ENCODE measurements at places on chromosomes 5 and 9.

DNA sequence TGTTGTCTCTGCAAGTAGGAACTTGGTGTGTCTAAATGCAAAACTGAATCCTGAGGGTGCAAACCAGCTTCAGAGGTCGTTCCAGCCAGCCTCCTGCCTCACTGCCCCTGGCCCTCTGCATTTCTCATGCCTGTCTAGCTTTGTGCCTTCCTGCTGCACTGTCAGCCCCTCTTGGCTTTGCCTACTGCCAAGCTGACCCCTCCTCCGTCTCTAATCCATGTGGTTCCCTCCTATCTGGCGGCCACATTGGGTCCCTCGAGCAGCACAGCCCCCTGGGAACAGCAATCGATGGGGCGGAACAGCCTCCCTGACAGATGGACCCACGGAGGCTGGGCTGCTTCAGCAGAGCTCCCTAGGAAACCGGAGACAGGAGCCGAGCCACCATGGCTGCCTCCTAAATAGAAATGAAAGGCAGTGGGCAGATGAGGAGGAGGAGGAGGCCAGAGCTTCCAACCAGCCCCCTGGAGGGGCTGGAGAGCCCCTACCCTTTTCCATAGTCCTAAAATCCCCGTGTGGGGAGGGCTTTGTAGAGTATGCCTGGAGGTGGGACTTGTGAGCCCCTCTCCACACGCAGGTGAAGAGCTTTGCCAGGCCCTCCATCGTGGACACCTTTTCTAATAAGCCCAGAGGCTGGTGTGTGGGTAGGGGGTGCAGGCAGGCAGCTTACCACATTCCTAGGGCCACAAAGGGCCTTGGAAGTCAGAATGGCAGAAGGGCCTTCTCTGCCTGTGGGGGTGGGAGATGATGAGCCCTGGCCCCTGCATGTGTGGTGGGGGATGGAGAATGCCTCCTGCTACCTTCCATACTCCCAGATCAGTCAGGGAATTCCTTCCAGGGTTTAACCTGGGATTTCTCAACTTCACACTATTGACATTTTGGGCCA is 9.2 kb upstream of the CXXC5 start:
- peak; percentile 53 for DNase-seq

DNA sequence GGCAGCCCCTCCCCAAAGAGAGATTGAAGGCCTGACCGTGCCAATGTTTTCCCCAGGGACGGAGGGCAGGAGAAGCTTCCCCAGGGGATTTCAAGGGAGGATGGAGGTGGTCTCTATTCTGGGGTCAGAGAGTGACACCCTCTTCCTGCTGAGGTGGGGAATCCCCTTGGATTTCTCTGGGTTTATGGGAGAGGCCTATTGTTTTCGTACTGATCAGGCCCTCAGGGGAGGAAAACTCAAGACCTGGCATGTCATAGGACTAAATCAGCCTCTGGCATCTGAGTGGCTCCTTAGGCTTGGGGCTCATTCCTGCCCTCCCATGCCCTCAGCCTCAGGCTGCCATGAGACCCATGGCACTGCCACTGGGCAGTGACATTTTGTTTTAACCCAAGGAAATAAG is 44.6 kb downstream of the IRF1 start:
- no peak for DNase-seq

- DNase-seq, result no peak
Observed at GRCh38 chr9:74066605-74067004, 430.5 kb upstream of the RORB start.

GRCh38 chr5:179313849-179314521 is 31.3 kb downstream of the ADAMTS2 start:
- DNase-seq, result no peak

- DNase-seq, result no peak
Observed at GRCh38 chr5:56981548-56982315, 29.8 kb upstream of the MIER3 start.

GRCh38 chr5:163350083-163350482 is 87.3 kb upstream of the CCNG1 start:
- no peak for DNase-seq

GRCh38 chr5:172325452-172325851 is 41.9 kb upstream of the UBTD2 start:
- DNase-seq, result no peak

- DNase-seq, result no peak
Observed at GRCh38 chr5:96004087-96004486, 42.4 kb upstream of the ELL2 start.

DNA sequence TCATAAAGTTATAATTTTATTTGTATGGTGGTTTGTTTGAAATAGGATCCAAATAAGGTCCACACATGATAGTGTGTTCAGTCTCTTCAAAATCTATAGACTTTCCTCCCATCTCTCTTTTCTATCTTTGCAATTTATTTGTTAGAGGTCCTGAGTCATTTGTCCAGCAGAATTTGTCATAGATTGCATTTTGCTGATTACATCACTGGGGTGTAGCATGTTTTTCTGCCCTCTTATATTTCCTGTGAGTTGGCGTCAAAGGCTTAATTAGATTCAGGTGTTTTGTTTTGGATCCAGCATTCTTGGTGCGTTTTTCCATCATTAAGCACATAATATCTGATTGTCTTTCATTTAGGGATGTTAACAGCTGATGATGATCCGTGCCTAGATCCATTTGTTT is 15.0 kb downstream of the CYFIP2 start:
- DNase-seq, result no peak

GRCh38 chr9:122097679-122098315 is 4.7 kb upstream of the TTLL11 start:
- no peak for DNase-seq

- DNase-seq, result peak; percentile 10
Observed at GRCh38 chr5:39025456-39025855, 48.7 kb downstream of the RICTOR start.

DNA sequence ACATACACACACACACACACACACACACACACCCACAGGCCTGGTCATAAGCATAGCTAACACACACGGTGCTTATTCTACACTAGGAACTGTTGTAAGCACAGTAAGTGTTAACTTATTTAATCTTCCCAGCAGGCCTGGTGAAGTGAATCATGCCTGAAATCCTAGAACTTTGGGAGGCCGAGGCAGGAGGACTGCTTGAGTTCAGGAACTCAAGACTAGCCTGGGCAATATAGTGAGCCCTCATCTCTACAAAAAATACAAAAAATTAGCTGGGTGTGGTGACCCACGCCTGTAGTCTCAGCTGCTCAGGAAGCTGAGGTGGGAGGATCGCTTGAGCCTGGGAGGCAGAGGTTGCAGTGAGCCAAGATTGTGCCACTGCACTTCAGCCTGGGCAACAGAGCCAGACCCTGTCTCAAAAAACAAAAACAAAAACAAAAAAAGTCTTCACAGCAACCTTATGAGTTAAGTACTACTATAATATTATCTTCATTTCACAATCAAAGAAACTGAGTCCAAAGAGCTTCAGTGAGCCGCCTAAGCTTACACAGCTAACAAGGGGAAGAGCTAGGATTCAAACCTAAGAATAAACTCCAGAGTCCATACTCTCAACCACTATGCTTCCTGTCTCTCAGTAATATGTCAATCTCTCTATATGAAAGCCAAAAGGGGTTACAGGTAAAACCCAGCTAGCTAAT is 2.3 kb downstream of the MEGF9 start:
- DNase-seq, result no peak

- DNase-seq, result no peak
Observed at GRCh38 chr5:124888622-124889485, 142.4 kb upstream of the ZNF608 start.

DNA sequence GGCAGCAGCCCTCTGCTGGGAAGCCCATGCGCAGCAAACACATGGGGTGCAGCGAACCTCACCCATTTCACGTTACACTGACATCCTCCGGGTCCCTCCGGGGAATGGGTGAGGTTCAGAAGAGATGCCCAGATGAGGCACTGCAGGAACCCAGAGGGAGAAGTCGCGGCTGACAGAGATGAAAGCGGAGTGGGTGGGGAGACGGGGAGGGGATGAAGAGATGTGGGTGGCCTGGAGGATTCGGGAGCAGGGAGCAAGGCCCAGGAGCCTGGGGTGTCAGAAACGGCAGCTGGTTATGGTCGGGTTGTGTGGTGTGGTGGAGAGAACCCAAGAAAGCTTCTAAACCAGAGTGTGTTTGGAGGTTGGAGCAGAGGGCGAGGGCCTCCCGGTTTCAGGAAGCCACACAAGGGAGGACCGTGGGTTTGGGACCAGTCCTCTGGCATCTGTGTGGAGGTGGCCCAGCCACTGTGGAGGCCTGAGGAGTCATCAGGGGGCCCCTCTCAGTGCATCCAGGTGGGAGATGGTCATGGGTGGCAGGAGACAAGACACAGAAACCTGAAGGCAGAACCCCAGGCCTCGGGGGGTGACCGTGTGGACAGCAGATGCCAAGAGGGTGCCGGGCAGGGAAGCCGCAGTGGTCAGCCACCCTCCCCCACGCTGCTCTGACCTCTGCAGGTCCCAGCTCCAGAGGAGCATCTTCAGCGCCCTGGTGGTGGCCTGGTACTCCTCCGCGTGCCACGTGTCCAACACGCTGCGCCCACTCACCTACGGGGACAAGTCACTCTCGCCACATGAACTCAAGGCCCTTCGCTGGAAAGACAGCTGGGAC is 8.6 kb downstream of the UCK1 start:
- DNase-seq, result no peak

GRCh38 chr5:107235167-107235566 is 435.6 kb downstream of the EFNA5 start:
- DNase-seq, result no peak

GRCh38 chr5:131810510-131811249 is 13.9 kb upstream of the FNIP1 start:
- DNase-seq, result peak; percentile 13

- DNase-seq, result peak; percentile 94
Observed at GRCh38 chr5:132420706-132421272, 51.3 kb downstream of the SLC22A5 start.

- DNase-seq, result no peak
Observed at GRCh38 chr5:77846422-77847128, 70.4 kb upstream of the TBCA start.

DNA sequence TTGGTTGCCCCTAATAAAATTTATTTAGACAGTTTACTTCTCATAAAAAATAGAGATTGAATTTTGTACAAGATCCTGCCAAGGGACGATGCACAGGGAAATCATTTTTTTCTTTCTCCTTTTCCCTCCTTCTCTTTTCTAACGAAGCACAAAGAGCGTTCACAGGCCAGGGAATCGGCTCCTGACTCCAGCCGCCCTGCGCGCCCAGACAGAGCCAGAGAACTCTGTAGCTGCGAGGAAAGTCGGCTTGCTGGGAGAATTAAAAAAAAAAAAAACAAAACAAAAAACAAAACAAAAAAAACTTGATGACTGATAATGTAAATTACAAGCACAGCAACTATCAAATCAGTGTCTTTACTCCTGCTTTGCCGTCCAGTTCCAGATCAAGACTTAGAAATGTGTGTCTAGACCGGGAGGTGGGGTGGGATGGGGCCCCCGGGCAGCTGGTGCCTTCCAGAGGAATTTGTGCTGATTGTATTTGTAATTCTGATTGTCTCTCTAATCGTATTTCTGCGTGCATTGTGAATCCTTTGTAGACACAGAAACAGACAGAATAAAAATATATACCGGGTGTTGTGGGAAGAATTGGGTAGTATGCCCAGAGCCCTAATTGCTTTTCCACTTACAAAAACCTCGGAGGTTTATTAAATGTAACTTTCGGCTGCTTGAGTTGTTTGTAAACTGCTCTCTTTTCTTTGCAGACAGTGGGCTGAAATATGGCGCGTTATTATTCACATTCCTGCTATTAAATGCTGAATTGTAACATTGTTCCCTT is 3.6 kb upstream of the OTP start:
- no peak for DNase-seq

- no peak for DNase-seq
Observed at GRCh38 chr9:129665389-129665775, at the start of gene PRRX2. PRRX2 (plus strand) TSS chr9:129665647; CDS start chr9:129665868, 221 bp downstream.

DNA sequence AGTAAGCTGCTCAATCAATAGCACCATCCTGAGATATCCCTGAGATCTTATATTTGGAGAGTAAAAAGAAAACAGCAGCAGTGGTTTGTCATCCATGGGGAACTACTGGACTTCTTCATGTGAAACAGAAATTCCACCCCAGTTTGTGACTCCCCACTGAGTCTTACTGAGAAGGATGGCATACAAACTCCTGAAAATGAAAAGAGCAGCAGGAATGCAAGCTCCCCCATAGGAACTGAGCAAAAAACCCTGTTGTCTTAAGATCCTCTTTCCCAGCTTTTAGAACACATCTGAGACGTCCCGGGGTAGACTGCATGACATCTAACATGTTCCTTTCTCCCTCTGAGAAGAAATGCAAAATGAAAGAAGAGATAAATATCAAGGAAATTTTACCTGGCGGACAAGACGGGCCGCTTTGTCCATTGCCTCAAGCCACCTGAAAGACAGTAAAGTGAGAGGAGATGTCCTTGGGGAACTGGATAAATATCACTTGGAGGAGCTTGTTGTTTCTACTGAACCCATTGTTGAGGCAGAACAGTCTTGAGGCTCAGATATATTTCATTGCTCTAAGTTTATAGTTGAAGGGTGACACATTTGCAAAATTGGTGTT is 117.1 kb downstream of the NUDT12 start:
- no peak for DNase-seq

DNA sequence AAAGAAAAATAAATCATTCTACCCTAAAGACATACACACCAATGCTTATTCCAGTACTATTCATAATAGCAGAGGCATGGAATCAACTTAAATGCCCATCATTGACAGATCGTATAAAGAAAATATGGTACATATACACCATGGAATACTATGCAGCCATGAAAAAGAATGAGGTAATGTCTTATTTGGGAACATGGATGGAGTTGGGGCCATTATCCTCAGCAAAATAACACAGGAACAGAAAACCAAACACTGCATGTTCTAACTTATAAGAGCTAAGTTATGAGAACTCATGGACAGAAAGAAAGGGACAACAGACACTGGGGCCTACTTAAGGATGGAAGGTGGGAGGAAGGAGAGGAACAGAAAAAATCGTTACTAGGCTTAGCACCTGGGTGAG is 527.5 kb upstream of the ST8SIA4 start:
- no peak for DNase-seq

- DNase-seq, result no peak
Observed at GRCh38 chr9:100308965-100309564, 43.7 kb downstream of the TEX10 start.

DNA sequence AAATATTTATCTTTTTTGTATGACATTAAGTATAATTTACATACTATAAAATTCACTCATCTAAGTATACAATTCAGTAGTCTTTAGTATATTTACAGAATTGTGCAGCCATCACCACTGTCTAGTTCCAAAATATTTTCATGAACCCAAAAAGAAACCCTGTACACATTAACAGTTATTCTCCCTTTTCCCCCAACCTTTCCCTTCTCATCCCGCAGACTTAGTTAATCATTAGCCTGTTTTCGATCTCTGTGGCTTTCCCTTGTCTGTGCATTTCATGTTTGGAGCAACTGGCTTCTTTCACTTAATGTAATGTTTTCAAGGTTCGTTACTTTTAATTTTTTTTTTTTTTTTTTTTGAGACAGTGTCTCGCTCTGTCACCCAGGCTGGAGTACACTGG is 37.5 kb downstream of the MTREX start:
- DNase-seq, result no peak

GRCh38 chr5:168710706-168711105 is 131.5 kb upstream of the PANK3 start:
- no peak for DNase-seq

Data from OCI-LY7 (cell line).